AG08396 (cell line): ENCODE measurements at places on chromosomes 16 and 17.

GRCh38 chr16:80298676-80299075 lies 242.1 kb upstream of the DYNLRB2 start:
- no peak for DNase-seq

GRCh38 chr17:68512960-68513474 lies 787 bp downstream of the PRKAR1A start:
- DNase-seq, result peak; percentile 38

DNA sequence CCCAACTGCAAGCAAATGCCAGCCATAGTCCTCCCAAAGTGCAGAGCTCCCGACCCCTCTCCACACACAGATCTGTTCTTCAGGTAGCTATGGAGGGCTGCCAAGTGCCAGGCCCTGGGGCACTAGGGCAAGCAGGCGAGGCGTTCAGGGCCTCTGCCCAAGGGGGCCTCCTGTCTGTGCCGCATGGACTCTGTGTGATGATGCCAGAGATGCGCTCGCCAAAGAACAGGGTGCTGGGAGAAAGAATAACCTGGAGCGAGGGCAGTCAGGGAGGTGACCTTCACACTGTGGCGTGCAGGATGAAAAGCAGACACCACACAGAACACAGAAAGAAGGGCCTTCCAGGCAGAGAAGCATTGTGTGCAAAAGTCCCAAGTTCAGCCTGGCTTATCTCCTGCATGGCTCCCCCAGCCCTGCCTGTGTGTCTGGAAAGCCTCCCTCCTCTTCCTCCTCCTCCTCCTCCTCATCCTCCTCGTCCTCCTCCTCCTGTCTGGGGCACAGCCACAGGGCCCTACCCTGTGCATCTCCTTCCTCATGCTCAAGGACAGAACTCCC lies 44.2 kb downstream of the PEMT start:
- no peak for DNase-seq

- peak; percentile 71 for DNase-seq
Measured at GRCh38 chr16:87324411-87325275, 7.5 kb upstream of the C16orf95 start.

GRCh38 chr16:49520492-49521038 lies 147.0 kb downstream of the C16orf78 start:
- DNase-seq, result no peak

GRCh38 chr17:73455767-73456166 lies 144.0 kb upstream of the CDC42EP4 start:
- no peak for DNase-seq

GRCh38 chr17:9389111-9389527 lies 186.5 kb downstream of the STX8 start:
- peak; percentile 34 for DNase-seq

GRCh38 chr17:32348483-32348800 lies 1.5 kb upstream of the ZNF207 start:
- DNase-seq, result no peak

DNA sequence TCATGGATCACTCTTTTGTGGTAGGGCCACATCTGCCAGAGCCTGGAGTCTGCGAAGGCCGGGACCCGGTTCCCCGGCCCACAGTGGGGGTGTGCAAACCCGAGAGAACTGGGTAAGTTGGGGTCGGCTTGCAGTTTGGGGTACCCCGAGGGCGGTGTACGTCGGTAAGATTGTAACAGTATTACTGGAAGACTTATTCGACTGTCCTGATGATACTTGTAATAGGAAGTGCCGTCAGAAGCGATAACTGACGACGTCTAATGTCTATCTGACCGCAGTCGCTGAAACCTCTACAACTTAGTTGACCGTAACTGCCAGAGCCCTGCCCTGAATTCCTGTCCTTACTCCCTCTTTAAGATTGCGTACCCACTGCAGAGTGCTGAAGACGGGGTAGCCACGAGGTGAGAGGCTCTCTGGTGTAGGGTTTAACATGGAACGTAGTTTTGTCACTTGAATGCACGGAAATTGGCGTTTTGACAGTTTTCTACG lies 24.0 kb downstream of the TRPV2 start:
- DNase-seq, result no peak

DNA sequence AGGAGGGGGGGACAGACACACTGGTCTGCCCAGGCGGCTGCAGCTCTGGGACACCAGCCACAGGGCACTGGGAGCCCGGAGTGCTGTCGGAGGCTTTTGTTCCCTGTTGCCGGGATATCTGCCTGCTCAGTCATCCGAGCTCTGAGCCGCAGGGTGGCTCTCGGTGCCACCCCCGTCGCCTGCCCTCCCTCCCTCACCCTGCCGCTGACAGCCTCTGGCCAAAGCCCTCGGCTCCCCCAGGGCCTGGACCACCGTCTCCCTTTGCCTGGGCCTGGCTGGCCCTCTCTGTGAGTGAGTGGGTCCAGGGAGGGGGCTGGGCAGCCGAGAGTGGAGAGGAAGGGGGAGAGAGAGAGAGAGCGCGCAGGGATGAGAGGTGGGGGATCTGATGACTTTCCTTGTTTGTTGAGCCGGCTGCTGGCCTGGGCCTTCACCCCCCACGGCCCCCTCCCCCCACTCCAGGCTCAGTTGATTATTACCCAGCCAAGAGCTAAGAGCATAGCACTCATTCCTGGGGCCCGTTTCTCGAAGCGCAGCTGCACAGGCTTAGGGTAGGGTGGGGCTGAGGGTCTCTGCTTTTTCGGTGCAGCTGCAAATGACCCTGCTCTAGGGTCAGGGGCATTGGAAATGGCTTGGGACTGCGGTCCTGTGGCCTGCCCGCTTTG lies 2.7 kb downstream of the FOXJ1 start:
- DNase-seq, result peak; percentile 59

- no peak for DNase-seq
Measured at GRCh38 chr16:87209808-87210512, 107.2 kb downstream of the C16orf95 start.

DNA sequence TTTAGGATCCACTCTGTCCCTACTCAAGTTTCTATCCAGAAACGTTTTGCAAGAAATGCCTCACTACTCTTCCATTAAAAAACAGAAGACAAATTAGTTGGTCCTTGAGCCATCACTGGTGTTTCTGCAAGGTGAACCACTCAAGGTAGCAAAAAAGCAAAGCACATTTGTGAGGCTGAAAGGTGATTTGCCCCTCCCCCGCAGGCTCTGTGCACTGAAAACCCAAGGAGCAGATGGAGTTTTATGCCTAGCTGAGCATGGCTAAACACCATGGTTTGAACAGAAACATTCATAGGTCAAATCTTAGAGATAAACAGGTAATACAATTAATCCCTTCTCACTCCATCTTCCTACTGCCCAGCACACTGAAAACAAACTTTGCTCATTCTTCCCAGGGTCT lies 538.2 kb upstream of the CDH5 start:
- DNase-seq, result no peak
